GM12864 (cell line): ENCODE measurements at places on chromosomes 11 and 22.

- no peak for DNase-seq
Observed at GRCh38 chr11:95512682-95513081, 276.9 kb downstream of the FAM76B start.

- no peak for DNase-seq
Observed at GRCh38 chr22:45531441-45532234, 29.0 kb downstream of the FBLN1 start.

DNA sequence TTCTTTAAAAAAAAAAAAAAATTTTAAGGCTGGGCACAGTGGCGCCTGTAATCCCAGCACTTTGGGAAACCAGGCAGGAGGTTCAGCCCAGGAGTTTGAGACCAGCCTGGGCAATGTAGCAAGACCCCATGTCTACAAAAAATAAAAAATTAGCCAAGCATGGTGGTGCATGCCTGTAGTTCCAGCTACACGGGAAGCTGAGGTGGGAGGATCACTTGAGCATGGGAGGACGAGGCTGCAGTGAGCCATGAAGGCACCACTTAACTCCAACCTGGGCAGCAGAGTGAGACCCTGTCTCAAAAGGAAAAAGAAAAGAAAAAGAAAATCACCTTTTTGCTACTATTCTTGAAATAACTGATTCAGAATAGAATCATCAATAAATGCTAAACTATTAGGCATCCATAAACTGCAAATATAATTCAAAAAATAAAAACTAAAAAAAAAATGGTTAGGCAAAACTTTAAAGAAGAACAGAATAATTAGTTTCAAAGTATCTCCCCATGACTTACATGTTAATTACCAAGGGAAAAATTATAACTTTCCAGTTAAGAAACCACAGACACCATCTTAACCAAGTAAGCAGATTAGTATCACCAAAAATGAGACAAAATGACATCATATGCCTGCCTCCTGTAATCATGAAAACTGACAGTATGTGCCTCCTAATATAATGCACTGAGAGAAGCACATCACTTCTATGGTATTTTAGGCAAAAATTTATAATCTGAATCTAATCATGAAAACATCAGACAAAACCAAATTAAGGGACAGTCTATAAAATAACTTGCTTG lies 63.6 kb downstream of the DENND5A start:
- no peak for DNase-seq

DNA sequence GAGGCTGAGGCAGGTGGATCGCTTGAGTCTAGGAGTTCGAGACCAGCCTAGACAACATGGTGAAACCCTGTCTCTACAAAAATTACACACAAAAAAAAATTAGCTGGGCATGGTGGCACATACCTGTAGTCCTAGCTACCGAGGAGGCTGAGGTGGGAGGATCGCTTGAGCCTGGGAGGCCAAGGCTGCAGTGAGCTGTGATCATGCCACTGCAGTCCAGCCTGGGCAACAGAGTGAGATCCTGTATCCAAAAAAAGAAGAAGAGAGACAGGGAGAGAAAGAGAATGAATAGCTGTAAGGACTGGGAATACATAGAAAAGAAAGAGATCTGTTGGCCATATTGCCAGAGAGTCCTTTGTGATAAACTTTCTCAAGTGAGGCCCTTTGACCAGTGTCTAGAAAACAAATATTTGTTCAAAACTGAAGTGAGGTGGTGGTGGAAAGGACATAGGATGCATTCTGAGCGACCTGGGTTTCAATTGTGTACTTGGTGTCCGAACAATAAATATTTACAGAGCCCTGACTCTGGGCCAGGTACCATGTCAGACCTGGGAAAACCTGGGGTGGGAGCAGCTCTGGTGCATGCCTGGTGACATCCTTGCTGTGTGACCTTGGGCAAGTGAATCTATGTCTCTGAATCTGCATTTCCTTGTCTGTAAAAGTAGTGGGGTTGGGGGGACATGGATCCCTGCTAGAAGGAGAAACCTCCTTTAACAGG lies 89.6 kb upstream of the CRYBB3 start:
- DNase-seq: no peak

DNA sequence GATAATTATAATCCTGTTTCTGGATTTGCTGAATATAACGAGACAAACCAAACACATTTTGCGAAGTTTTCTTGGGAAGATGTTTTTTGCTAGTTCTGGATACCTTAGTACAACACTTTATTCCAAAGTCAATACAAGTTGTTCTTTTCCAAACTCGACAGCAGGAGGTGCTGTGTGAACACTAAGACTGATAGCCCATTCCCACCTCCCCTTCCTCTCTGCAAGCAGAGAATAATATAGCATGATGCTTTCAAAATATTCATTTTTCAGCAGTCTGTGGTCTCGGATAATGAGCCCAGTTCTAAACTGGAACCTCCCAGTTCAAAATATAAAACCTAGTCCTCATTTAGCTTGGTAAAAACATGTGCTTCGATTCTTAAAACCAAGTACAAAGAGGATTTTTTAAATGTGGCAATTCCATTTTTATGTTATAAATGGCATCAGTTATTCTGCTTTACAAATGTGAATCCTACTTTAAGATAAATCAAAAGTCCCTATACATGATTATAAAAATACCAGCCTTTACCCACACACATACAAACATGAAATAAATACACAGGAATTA lies 129.1 kb downstream of the DCDC1 start:
- peak; percentile 1 for DNase-seq
